CD4-positive, alpha-beta T cell treated with Interleukin-2 at 100 ng/mL for 4 hours (primary cell): ENCODE measurements at places on chromosomes 11 and 22.

DNA sequence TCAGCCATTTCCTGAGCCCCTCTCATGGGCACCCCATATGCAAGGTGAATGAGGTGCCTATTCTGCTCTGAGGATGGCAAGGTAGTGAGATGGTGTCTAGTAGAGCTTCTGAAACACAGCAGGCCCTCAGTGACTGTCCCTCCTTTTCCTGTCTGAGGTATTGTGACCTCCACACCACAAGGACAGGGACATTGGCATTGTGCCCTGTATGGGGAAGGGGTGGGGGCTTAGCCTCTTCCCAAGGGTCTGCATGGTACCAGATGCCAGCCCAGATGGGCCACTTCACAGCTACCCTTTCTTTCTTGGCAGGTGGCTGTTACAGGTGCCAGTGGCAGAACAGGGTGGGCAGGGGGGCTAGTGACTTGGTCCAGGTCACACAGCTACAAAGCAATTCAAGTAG, 78.8 kb downstream of the CABIN1 start:
- no peak for DNase-seq

GRCh38 chr11:1467270-1467669, 19.3 kb downstream of the MOB2 start:
- no peak for DNase-seq

DNA sequence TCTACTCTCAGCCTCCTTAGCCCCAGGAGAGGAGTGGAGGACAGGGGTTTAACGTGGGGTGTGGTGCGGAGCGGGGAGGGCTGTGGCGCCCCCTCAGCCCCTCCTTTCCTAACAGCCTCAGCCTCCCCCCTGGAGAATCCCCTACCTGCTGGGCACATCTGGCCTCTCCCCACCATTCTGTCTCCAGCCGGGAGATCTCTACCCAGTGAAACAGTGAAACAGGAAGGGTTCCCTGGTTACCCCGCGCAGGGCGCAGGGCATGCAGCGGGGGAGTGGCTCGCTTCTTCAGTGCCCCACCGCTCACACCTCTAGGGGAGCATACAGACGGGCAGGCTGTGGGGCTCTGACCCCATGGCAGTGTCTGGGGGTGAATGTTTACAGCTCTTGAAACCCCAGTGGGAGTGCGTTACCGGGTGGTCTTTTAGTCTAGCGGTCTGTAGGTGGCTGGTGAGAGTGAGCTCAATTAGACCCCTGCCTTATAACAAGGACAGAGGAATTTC, 54.7 kb upstream of the CCDC188 start:
- DNase-seq = no peak

DNA sequence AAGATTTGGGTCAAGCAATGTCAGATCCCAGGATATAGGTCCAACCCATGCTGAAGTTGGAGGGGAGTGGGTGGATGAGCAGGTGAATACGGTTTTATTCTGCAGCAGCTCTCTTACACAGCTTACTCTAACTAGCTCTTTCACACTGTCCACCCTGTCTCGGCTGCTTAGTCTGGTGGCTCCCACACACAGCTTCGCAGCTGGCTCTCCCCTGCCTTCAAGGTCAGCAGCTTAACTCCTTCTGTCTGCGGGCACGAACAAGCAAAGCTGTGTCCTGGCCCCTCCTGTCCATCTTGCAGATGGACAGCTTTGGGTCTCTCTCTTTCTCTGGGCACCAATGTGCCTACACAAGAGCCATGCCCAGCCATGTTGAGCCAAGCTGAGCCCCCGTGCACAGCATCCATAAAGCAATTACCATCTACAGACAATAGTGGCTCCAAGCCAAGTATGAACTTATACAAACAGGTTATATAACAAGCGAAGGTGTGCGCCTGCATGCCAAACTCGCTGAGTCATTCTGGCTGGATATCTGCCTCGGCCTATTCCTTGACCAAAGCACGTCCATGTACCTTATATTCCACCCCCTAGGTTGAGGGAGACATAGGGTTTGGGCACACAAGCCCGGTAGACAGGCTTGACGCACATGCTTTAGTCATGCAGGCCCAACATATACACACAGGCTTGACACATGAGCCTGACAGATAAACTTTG, 1307.8 kb upstream of the RAG2 start:
- DNase-seq = no peak

DNA sequence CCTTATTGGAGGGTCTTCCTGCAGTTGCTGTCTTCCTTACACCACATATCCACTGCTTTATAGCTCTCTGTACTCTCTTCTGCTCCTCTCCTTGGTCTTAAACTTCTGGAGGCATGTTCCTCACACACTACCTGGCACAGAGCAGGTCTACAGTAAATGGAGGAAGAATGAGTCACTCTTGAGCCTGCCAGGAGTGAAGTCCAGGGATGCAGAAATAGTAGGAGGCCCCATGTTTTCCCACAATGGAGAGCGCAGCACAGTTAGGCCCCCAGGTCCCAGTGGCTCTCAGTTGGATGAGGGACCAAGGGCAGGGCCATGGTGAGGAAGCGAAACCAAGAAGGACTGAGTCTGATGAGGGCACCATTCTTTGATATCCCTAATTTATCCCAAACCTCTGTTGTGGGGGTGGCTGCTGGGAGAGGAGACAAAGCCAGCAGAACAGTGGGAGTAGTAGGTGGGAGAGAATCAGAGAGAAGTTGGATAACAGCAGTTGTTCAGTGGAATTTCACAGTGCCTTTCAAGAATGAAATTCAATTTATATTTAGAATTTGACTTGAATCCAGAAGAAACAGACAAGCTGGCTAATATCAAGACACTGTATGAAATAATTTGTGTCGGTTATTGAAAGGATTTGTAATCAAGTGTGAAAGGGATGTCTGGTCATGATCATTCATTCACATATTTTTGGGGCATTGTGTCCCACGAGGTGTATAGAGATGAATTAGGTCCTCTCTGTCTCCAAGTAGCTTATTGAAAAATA, 187.8 kb downstream of the HIPK3 start:
- DNase-seq = no peak

DNA sequence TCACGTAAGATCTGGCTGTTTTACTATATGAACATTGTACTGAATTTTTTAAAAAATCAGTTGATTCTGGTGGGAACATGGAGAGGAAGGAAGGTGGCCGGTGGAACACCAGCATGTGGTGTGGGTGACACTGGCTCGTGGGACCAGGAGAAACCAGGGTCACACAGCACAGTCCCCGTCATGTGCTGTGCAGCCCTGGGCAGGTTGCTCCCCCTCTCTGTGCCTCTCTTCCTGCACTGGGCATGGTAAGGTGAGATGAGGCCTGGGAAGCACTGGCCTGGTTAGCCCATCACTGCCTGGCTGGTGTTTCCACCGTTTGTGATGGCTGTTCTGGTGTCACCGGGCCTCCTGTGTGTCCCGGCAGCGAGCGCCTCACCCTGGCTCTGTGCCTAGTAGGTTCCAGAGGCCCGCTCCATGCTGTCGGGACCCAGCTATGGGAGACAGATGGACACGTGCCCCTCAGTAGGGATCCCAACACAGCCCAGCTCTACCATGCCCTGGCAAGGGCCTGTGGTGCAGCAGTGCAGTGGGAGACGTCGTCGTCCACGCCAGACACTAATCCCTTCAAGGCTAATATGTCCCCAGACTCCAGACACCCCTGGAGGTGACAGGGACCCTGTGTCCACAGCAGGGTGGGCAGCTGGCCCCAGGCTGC, 88.2 kb upstream of the LINC01488 start:
- DNase-seq = no peak

DNA sequence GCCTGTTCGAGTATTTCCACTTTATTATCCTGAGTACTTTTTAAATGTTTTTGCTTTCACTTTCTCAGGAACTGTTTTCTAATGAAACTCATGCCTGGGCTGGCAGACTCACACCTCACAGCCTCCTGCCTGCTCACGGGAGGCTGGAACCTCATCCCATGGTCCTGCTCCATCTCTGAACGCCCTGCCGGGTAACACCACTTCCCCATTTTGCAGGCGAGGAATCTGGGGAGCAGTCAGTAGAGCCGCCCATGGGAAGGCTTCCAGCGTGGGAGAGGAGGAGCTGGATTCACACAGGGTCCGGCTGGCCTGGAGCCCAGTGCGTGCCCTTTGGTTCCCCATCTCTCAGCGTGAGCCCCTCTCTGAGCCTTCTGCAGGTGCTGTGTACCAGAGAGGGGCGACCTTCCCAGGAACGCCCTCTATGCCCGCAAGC, 53.6 kb downstream of the SCUBE1 start:
- DNase-seq = no peak

GRCh38 chr11:1222491-1223345, at the start of gene MUC5B:
Gene MUC5B (plus strand): TSS chr11:1223066. CDS start chr11:1223124, 58 bp downstream.
- DNase-seq = no peak

- no peak for DNase-seq
Observed at GRCh38 chr11:76159983-76160661, 46.2 kb downstream of the WNT11 start.

- peak; percentile 77 for DNase-seq
Observed at GRCh38 chr11:118572061-118572980, at the start of gene ARCN1. Gene ARCN1 (plus strand): TSS chr11:118572409. CDS start chr11:118572548, 139 bp downstream.

GRCh38 chr22:29840498-29840897, 2.4 kb upstream of the ASCC2 start:
- no peak for DNase-seq

- no peak for DNase-seq
Observed at GRCh38 chr11:117914991-117915618, 14.1 kb downstream of the TMPRSS13 start.

DNA sequence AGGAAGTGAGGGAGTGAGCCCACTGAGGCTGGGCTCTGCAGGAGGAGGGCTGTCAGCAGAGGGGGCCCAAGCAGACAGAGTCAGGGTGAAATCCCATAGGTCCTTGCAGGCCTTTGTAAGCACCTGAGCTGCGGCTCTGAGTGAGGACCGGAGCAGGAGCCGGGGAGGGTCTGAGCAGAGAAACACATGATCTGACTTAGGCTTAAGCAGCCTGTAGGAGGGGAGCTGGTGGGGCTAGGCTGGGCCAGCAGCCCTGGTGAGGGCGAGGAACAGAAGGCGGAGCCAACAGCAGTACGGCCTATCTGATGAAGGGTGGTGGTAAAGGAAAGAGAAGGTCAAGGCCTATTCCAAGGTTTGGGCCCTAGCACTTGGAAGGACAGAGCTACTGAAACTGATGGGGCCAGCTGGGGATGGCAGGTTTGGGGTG, 26.9 kb upstream of the CBX7 start:
- DNase-seq = no peak

DNA sequence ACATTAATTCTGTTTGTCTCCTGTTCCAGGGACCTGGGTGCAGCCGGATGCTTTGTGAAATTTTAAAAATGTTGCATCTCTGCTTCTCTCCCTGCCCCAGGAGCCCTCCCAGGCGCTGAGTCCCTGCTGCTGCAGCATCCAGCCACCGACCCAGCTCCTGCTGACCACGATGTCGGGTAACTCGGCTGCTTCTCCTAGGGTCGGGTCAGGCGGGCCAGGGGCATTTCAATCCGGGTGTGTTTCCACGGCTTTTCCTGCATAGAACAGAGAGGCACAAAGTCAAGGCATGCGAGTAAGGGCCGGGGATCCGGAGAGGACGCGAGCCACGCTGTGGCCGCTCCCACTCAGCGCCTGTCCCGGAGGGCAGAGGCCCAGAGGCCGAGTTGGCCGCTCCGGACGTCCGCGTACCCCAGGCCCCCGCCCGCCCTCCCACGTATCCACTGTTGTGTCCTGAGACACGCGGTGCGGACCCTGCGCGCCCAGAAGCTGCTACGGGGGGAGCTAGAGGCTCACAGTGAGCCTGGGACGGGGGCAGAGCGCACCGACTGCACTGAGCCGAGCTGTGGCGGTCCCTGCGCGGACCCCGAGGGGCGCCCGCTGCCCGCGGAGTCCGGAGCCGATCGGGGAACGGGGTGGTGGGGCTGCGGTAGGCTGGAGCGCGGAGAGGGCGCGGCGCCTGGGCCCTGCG, at the start of gene POU2AF3:
Gene POU2AF3 (plus strand): TSS at position 134 of the 688 bp plus-strand sequence. CDS start 36 bp downstream, at position 170.
- DNase-seq = no peak

DNA sequence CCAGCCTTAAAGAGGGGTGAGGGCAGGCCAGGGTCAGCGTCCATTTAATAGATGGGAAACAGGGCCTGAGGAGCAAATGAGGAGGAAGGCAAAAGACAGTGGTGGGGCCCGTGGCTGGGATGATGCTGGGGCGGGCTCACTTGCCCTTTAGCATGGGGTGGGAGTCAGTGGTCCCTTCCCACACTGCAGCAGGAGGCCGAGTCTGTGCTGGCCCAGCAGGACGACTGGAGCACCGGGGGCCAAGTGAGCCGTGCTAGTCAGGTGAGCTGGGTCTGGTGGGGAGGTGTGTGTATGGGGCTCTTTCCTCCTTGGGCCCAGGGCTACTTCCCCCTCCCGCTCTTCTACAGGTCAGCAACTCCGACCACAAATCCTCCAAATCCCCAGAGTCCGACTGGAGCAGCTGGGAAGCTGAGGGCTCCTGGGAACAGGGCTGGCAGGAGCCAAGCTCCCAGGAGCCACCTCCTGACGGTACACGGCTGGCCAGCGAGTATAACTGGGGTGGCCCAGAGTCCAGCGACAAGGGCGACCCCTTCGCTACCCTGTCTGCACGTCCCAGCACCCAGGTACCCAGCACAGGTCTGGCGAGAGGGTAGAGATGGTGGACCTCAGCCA, 12.8 kb downstream of the SCYL1 start:
- DNase-seq = no peak

GRCh38 chr11:107232451-107232850, 214.2 kb upstream of the GUCY1A2 start:
- no peak for DNase-seq

- no peak for DNase-seq
Observed at GRCh38 chr11:112539741-112540140, 279.1 kb upstream of the PLET1 start.

DNA sequence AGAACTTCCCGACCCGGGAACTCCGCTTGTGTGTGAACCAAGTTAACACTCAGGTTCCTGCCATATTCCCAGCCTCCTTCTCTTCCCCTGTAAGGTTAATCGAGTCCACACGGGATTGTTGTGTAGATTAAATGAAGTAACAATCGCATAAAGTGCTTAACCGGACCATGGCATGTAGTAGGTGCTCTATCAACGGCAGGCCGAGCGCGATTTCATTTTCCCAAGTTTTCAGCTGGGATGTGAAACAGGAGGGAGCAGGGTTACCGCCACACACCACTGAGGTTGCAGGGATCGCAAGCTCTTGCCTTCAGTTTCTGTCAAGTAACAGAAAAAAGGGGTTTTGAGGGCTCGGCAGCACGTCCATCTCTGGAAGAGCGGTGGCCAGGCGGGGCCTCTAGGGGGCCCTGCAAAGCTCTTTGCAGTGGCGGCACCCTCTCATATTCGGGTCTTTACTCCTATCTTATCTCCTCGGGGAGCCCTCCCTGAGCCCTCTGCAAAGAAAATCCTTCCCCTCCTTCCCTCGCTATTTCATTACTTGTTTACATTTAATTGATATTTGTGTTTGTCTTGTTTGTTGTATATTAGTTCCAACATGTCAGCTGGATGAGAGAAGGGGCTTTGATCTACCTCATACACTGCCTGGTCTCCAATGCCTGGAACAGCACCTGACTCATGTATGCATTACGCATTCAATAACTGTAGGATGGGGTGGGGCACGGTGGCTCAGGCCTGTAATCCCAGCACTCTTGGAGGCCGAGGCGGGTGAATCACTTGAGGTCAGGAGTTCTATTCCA, 816 bp upstream of the PLEKHA7 start:
- DNase-seq = peak; percentile 13

- no peak for DNase-seq
Observed at GRCh38 chr22:17792854-17793434, 18.7 kb upstream of the BID start.
